Left renal pelvis (tissue), 4 donors: ENCODE measurements at places on chromosomes 3 and 15.

DNA sequence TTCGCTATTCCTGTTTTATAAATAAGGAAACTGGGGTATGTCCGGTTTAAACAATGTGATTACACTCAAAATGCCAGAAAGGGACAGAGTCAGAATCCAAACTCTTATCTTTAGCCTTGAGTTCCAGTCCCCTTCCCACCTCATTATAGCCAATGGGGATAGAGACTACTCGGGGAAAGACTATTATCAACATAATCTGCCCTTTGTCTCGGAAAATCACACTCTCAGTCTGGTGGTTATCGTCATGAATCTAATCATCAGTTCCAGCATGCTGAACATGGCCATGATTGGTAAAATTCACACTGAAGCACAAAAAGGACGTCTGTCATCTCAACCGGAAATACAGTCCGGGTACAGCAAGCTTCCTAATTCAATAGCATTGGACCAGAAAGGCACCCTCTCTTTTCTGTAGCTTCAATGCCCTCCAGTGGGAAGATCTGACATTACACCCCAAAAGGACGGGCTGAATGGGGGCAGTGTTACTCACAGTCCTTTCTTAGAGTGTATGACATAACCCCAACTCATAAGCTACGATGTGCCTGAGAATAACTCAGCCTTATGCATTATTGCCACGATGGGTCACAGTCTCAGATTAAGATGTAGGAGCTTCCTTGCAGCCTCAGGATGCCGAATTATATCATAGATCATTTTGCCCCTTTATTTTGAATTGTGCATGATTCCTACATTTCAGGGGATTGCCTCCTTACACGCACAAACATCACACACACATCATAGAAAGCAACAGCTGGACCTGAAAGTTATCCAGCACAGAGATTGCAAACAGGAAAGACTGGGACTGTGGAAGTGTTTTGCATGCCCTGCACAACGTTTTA, 390.4 kb upstream of the LMCD1 start:
- DNase-seq = peak; percentile 71

DNA sequence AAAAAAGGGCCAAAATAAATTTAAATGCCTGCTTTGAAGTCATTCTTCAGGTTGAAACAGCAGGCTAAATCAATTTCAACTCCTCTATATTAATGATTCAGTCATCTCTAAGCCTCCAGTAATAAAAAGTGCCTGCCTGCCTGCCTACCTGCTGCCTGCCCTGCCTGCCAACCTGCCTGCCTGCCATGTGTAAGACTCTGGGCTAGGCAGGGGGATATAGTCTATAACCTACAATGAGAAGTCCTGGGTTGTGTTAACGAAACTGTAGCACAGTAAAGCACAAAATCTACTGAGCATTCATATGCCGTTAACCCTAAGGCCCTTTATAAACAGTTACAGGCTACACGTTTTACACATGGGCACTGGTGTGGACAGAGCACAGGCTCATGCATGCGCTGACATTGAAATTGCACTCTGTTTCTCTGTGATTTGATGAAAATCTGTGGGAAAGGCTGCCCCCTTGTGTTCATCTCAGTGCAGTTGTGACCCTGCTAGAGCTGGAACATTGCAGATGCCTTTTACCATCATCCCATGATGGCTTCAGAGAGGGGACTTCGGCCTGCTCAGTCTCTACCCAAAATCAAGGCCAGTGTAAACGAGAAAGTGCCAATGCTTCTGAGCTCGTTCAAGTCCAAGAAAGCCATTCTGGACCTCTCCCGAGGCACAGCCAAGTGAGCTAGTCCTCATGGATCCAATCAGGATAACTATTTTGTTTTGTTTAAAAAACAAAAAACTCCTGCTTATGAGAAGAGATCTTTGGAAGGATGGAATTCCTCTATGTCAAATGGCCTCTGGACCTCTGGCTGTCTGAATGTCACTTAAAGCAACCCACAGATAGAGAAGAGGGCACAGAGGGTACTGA, 64.6 kb downstream of the EFL1 start:
- DNase-seq = peak; percentile 64

GRCh38 chr3:38313263-38313662, 31.2 kb downstream of the SLC22A14 start:
- no peak for DNase-seq

- DNase-seq = no peak
Observed at GRCh38 chr15:50736823-50737222, 28.7 kb downstream of the SPPL2A start.
